ENCODE measurements at places on chromosomes 2 and 18.
A peak's percentile ranks its signal among the peaks of the same experiment; 100 is the strongest.

- no peak for DNase-seq
Measured at GRCh38 chr18:79515944-79516351, 120.2 kb downstream of the NFATC1 start.

DNA sequence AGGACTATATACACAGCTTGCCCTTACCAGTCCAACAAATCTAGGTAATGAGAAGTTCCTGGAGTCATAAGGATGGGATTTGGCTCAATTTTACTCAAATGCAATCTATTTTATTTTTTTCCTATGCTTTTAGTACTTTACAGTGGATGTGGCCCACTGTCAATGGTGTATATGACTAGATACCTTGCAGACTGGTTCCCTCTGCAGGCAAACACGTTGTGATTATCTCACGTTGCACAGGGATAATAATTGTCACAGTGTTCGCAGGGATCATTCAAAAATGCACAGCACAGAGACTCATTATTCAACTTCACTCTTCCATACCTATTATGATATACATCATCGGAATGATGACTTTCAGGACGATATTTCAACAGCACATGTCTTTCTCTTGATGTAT, 359.7 kb downstream of the MBD2 start:
- DNase-seq = no peak

- no peak for DNase-seq
Measured at GRCh38 chr2:198137733-198138132, 333.3 kb downstream of the PLCL1 start.

- no peak for DNase-seq
Measured at GRCh38 chr2:217656316-217656715, 346.5 kb downstream of the TNS1 start.

- no peak for DNase-seq
Measured at GRCh38 chr18:10377956-10378355, 76.5 kb upstream of the APCDD1 start.

DNA sequence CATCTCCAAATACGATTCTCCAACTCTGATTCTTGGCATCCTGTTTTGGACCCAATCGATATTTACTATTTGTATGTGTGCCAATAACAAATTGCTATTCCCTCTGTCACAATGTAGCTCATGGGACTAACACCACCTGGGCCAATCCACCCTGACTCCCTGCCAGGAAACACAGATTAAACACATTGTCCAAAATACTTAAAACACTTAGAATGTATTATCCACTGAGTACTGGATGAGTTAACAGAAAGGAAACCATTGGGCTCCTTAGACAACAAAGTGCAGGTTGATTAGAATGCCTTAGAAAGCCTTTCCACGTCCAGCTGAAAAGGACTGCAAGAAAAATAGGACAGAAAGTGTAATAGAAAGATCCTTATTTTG, 79.4 kb upstream of the ARHGAP28 start:
- no peak for DNase-seq

GRCh38 chr2:239190921-239191885, 209.6 kb downstream of the HDAC4 start:
- DNase-seq = no peak

- no peak for DNase-seq
Measured at GRCh38 chr2:208488686-208489564, 82.3 kb downstream of the PTH2R start.

GRCh38 chr2:238703436-238703835, 144.4 kb upstream of the TWIST2 start:
- DNase-seq = no peak

DNA sequence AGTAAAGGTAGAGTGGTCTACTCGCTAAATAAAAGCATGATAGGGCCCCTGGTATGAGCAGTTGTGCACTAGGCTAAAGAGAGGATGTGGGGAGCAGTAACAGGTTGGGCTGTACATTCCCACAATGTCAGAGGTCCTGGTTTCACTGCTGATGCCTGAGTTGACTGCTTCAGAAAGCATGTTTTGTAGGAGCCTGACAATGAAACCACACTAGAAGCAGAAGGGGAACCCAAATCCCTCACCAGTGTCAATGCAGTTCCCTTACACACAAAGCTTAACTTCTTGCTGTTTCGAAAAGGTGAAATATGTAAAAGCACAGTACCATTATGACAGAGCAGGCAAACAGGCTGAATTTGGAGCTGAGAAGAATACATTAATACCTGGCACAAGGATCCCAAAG, 291.7 kb upstream of the KYNU start:
- no peak for DNase-seq

DNA sequence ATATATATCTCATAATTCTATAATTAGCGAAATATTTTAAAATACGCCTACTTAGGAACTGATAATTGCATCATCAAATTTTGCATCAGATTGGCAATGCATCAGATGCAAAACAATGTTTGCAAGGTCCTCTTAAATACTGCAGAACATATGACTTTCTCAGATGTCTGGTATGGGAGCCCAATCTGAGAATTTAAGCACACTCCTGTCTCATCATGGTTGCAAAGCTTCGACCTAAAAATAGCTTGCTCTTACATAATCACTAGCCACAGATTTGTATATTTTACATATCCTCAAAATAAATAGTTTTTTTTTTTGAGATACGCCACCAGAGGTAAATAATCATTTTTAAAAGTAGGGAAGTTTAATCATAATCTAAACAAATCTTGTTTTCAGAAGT, 123.2 kb downstream of the CABYR start:
- no peak for DNase-seq

DNA sequence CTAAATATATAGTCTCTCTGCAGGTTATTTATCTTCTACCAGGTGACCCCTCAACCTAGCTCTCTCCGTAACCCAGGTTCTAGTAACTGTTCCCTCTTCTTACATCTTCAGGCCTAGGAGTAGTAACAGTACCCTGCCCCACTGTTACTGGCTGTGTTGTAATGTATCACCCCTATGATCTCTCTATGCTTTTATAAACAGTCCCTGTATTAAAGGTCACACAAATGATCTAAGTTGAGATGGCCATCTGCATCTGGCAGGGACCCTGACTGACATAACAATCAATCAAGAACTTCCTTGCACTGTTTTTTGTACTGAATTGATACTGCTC, 219.7 kb upstream of the STK17B start:
- no peak for DNase-seq

- DNase-seq = no peak
Measured at GRCh38 chr18:59705145-59705544, 7.9 kb upstream of the CCBE1 start.

- no peak for DNase-seq
Measured at GRCh38 chr2:109174626-109175349, 45.8 kb downstream of the SH3RF3 start.

DNA sequence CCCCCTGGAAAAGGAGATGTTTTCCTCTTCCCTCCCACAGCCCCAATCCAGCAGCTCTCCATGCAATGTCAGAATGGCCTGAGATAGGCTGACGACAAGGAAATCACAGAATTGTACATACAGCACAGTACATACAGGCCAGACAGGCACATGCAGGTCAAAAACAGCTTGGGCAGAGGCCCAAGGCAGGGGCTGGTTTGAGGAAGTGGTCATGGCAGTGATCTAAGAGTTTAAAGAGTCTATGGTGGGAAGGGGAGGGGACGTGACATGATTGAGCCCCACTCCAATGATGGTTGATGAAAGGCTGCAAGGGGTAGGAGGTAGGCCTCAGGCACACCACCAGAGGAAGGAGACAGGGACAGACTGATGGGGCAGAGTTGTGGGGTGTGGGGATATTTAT, 4.3 kb downstream of the DCTN1 start:
- no peak for DNase-seq

DNA sequence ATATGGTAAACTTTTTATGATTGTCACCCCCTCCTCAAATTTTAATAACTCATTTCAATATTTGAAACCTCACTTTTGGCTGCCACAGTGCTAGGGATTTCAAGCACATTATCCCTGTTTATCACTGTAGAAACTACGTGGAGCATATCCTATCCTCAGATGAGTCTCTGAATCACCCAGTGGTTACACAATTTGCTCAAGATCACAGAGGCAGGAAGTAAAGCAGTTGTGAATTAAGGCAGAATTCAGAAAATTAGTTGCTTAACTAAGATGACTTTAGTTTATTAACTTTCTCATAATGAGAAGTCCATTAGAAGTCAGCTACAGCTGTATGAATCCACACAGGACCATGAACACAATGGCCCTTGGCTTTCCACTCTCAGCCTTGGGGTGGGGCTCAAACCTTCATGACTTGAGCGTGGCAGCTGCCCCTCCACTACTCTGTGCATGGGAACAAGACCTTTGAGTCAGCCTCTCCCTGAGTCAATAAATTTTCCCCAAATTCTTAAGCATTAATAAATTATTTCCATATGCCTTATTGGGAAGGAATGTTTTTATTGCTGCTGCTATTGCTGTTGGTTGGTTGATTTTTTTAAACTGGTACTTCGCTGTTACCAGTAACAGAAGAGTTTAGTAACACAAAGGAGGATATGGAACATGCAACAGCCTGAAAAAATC, 369.0 kb downstream of the CBLN2 start:
- DNase-seq = no peak

DNA sequence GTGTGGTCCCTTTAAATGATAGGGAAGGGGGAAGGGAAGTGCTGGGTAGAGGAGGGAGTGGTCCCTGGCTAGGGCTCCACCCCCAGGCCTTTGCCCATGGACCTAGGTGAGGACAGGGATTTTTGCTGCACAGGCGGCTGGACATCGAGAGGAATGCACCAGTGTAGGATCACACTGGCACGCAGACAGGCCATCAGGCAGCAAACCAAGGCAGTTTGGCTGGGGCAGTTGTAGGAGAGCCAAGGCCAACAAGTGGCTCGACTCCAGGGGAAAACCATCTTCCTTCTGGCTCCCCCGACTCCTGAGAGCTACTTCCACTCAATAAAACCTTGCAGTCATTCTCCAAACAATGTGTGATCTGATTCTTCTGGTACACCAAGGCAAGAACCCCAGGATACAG, 402.0 kb upstream of the LRRTM1 start:
- no peak for DNase-seq

- no peak for DNase-seq
Measured at GRCh38 chr2:15432642-15433256, 128.4 kb downstream of the NBAS start.

DNA sequence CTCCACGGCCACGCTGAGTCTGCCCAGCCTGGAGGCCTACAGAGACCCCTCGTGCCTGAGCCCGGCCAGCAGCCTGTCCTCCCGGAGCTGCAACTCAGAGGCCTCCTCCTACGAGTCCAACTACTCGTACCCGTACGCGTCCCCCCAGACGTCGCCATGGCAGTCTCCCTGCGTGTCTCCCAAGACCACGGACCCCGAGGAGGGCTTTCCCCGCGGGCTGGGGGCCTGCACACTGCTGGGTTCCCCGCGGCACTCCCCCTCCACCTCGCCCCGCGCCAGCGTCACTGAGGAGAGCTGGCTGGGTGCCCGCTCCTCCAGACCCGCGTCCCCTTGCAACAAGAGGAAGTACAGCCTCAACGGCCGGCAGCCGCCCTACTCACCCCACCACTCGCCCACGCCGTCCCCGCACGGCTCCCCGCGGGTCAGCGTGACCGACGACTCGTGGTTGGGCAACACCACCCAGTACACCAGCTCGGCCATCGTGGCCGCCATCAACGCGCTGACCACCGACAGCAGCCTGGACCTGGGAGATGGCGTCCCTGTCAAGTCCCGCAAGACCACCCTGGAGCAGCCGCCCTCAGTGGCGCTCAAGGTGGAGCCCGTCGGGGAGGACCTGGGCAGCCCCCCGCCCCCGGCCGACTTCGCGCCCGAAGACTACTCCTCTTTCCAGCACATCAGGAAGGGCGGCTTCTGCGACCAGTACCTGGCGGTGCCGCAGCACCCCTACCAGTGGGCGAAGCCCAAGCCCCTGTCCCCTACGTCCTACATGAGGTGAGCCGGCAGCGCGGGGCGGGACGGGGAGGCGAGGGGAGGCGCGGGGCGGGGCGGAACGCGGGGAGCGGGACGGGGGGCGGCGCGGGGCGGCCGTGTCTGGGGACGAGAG, 15.2 kb downstream of the NFATC1 start:
- DNase-seq = no peak

DNA sequence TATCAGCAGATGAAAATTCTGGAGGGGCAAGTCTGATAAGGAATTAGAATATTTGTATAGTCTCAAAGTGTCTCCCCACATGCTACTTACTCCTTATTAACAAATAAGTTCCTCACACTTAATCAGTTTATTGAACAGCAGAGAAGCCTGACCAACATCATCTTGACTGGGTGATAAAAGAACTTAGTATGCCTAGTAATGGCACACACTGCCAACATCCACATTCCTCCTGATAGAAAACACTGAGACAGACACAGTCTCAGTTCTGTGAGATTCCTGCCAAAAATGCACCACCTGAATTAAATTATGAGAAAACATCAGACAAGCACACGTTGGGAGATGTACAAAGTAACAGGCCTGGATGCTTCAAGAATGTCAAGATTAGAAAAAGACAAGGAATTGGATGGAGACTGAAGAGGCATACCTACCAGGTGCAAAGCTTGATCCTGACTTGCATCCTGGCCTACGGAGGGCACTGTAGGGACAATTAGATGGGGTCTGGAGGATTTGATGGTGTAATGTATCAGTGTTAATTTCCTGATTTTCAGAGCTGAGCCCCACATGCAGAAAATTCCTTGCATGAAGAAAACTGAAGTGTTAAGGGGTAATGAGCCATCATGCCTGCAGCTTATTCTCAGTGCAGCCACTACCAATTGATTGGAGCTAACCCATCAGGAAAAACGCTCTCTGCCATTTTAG, 200.4 kb upstream of the SH3BP4 start:
- DNase-seq = no peak

DNA sequence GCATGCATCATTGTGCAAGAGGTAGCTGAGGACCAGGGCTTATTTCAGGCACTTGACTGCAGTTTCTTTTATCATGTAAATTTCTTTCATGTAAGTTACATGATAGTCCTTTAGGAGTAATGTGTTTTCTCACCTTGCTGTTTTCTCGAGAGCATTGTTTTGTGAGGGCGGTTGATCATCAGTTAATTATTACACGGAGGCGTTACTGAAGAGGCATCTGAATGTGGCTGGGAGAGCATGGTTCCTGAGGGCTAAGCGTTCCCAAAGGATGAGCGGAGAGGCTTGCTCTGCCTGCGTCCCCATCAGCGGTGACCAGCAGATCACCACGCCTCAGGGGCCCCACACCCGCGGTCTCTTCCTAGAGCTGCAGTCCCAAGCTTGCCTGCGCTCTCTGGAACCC, 156.1 kb upstream of the NFATC1 start:
- no peak for DNase-seq

GRCh38 chr2:171889333-171889732, 4.7 kb downstream of the SLC25A12 start:
- no peak for DNase-seq

- no peak for DNase-seq
Measured at GRCh38 chr2:159759577-159759976, 38.4 kb downstream of the CD302 start.

GRCh38 chr2:241762933-241763369, 13.7 kb upstream of the GAL3ST2 start:
- peak; percentile 35 for DNase-seq

GRCh38 chr2:7288484-7288883, 371.3 kb downstream of the RNF144A start:
- DNase-seq = no peak

DNA sequence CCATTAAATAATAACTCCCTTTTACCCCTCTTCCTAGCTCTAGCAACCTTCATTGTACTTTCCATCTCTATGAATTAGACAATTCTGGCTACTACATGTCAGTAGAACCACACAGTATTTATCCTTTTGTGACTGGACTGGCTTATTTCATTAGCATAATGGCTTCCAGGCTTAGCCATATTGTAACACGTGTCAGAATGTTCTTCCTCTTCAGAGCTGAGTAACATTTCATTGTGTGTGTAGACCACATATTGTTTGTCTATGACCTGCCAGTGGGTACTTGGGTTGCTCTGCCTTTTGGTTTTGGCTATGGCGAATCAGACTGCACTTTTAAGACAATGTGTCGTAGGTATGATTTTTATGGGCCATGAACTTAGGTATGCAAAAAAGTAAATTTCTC, 20.9 kb downstream of the TSN start:
- no peak for DNase-seq

Measured in T-helper 2 cell treated with Interferon-gamma antibody and Interleukin-4, amounts not matched to agents 5 μg/mL and 100 μg/mL, for 36 hours (primary cell).